ENCODE measurements at places on chromosomes 12 and 14.

- DNase-seq, result no peak
Observed at GRCh38 chr12:26268841-26269561, 73.6 kb downstream of the SSPN start.

GRCh38 chr12:75455839-75456238, 24.7 kb upstream of the GLIPR1 start:
- no peak for DNase-seq

DNA sequence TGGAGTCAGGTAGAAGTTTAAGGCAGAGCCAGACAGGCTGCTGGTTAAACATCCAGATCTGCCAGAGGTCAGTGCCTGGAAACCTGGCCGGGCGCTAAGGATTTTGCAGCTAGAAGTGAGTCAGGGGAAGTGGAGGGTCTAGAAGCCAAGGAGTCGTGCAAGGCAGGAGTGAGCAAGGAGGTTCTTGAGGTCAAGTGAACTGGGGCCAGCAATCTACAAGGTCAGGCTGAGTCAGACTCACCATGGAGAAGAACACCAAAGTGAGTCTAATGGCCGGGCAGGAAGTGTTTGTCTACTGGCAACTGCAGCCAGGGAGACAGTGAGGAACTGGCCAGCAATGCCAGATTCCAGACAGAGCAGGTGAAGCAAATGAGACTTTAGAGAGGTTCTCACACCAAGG, 628.2 kb downstream of the ETNK1 start:
- no peak for DNase-seq

DNA sequence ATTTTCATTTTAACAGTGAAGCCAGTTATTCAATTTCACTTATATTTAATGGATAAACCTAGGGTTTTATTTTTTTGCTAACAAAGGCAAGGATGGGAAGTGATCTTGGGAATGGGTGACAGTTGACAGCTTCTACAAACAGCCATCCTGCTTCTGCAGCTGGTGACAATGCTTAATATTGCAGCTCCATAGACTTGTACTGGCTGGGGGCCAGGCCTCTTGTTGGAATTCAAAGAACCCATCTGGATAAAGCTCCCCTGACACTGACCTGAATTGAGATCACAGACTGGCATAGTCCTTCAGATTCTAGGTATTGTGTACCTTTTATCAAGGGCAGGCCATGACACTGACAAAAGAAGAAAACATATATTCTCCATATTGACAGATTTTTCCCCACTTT, 664.6 kb upstream of the FOXG1 start:
- DNase-seq, result no peak

- peak; percentile 20 for DNase-seq
Observed at GRCh38 chr14:44897845-44898151, 63.9 kb downstream of the KLHL28 start.

DNA sequence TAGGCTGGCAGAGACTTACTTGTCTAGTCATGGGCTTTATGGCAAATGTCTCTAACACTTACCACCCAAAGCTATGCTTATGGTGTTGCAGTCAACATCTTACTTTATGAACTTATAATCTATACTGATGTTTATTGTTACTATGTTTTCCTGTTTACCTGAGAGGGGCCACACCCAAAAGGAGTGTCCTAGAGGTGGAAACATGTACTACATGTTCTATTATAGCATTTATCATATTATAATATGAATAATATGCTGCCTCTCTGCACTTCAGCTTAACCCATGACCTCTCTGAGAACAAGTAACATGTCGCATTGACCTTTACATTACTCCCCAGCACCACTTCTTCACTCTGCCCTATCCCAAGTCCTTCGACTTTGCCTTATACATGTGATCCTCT, 501.8 kb downstream of the ETNK1 start:
- no peak for DNase-seq

GRCh38 chr12:125564753-125565152, 499.5 kb downstream of the AACS start:
- DNase-seq, result no peak

DNA sequence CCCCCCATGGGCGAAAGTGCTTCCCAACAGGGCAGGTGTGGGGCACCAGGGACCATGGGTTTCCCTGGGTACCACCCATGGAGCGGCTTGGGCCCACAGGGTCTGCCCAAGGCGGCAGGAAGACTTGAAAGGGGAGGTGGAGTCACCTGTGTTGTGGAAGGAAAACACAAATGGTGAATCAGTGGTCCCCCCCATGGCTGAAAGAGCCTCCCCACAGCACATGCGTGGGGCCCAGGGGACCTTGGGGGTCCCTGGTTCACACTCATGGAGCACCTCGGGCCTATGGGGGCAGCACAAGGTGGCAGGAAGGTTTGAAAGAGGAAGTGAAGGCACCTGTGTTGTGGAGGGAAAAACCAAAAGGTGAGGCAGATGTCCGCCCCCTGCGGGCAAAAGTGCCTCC, 581.9 kb downstream of the ALG10 start:
- DNase-seq, result no peak

- DNase-seq, result peak; percentile 36
Observed at GRCh38 chr14:53306267-53306721, 153.2 kb upstream of the DDHD1 start.

- no peak for DNase-seq
Observed at GRCh38 chr12:87305481-87305880, 723.7 kb downstream of the C12orf50 start.

GRCh38 chr12:92551853-92552397, 150.9 kb upstream of the PLEKHG7 start:
- peak; percentile 96 for DNase-seq

GRCh38 chr12:125064492-125064891, 743 bp upstream of the AACS start:
- no peak for DNase-seq

DNA sequence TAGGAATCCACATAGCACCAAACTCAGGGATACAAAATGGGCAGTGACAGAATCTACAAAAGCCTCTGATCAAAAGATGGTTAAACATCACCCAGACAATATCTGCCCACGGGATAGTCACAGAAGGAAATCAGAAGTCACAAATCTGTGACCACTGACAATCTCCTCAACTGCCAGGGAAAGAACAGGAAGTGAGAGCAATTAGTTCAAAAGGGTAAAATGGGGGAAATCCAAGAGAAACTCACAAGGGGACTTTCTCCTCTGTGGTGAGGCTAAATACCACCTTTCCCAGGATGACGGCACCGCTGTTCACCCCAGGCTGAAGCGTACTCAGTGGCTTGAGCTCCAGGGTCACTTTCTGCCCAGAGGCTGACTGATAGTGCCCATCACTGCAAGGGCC, 10.7 kb downstream of the TTC5 start:
- no peak for DNase-seq

- no peak for DNase-seq
Observed at GRCh38 chr14:85604714-85605113, 74.8 kb downstream of the FLRT2 start.

Measured in bronchial epithelial cell (primary cell).